ENCODE measurements at places on chromosomes 11 and 22.

DNA sequence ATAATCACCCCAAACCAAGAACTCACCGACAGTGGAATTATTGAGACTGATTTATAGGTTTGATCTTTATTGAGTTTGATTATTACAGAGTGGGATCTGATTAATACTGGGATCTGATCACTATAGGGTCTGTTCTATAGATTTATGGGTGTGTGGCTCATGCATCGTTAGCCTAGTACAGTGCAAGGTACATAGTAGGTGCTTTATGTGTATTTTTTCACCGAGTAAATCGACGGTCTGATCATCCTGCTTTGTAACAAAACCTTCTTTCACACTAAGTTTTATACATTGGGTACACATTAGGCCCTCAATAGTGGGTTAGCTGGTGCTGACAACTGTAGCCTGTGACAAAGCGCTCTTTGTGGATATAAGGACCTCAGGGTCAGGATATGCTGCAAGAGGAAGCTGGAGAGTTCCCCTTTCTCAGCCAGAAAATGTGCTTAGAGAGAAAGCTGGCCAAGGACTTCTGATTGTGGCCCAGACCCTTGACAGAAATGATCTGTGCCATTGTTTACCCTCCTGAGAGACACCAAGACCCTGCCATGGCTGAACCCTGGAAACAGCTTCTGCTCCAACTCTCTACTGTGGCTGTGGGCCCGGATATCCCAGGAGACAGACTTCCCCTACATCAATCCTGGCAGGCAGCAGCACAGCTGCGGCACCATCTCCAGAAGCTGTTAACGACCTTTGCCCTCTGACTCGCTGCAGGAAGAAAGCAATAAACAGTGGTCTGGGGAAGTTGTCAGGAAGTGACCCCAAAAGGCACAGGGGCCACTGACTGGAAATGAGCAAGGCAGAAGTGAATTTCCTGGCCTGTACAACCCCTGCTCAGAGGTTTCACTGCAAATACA lies 16.1 kb upstream of the TPP1 start:
- no peak for DNase-seq

DNA sequence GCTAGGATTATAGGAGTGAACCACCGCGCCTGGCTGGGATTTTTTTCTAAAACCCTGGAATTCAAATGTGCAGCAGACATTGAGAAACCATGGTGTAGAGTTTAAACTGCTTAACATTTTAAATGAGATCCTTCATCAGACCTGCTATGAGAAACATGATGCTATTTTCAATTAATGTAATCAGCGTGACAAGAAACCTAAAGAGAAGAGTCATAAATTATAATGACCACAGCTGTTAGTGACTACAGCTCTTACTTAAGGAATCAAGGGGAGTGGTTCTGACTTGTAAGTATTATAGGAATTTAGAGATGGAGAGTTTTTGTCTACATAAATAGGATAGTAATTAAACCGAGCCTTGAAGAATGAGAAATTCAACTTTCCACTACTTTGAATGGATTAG lies 170.6 kb downstream of the BARX2 start:
- no peak for DNase-seq

DNA sequence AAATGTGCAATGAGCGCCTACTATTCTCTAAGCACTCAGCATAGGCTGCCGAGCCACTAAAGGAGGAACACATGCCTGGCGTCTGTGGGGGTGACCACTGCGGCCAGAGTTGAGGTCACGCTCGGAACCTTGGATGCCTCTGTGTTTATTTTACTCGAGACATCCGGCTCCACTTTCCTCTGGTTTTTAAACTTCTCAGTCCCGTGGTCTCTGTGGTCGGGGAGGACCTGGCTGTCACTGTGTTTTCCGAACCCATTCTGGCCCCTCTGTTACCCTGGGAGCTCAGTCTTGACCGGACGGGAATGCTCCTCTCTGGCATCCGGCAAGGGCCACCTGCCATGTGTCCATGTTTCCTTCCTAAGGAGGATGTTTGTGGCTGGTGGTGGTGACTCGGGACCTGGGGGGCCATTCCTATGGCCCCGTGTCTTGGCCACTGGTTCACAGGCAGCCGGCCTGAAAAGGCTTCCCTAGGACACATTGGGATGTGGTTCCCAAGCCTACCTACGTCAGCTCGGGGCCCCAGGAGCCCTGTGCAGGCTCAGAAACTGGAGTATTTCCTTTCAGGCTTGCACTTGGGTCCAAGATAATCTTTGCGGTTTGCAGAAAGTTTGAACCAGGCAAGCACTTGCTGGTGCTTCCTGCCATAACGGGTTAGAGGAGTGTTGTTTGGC lies 46.7 kb upstream of the PARVG start:
- no peak for DNase-seq

DNA sequence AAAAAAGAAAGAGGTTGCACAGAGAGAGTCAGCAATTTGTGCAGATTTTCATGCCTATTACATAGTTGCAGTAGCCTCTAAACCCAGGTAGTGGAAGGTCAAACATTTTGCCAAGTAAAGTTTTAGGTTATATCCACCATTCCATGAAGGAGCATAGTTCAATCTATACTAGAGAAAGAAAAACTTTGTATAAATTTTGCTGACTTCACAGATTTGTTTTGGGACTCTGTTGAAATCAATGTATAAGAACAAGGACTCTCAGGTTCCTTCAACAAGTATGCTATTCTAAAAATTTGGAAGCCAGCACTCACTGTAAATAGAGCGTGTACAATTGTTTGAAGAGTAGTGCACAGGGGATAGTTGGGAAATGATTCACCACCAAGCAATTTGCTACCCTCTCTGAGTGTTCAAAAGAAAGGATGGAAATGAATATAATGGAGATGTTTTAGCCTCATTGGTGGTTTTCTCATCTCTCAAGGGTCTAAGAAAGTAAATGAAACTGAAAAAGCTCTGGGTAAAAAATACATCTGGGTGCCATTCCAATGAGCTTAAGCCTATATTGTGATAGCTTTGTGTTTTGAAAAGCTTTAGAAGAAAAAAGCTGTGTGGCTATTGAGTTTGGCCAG lies 508.4 kb upstream of the LUZP2 start:
- DNase-seq: no peak

DNA sequence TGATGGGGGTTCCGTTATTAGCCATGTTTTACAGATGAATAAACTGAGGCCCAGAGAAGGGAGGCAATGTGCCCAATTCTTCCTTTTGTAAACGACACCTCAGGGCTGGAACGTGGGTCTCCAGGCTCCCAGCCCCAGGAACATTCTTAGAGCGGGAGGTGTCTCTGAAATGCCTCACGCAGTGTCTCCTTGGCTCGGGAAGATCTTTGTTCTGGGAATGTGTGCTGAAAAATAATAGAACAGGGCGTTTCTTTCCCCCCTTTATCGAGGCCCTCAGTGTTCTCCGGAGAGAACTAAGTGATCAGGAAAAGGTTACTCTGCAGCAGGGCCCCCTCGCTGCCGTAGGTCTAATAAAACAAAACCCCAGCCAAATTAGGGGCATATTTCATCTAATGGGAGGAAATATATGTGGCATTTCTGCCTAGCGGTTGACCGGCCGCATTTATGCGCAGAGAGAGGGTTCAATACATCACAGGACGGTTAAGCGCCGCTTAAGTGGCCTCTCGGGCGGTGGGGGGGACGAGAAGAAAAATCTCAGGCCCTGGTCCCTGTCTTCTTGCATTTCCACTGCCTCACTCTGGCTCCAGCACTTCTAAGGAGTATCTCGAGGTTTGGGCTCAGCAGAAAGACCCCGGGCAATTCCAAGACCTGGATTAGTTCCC lies 564.3 kb downstream of the MN1 start:
- DNase-seq: no peak

DNA sequence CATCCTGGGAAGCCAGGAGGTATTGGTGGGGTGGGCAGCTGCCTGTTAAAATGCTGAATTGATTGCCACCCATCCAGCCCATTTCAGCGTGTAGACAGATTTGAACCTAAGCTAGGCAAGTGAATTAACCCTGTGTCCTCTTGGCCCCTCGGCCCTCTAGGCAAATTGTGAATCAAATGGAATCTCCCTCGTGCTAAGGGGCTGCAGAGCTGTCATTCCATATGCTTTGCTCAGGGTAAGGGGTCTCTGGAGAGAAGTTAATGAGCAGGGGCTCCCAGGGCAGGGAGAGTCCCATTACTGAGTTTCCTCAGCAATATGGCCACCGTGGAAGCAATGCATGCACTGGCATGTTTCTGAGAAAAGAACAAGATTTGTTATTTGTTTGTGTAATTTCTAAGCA lies 117.7 kb upstream of the RCN1 start:
- DNase-seq: no peak

GRCh38 chr11:132944569-132944944 lies 587.7 kb downstream of the OPCML start:
- no peak for DNase-seq

DNA sequence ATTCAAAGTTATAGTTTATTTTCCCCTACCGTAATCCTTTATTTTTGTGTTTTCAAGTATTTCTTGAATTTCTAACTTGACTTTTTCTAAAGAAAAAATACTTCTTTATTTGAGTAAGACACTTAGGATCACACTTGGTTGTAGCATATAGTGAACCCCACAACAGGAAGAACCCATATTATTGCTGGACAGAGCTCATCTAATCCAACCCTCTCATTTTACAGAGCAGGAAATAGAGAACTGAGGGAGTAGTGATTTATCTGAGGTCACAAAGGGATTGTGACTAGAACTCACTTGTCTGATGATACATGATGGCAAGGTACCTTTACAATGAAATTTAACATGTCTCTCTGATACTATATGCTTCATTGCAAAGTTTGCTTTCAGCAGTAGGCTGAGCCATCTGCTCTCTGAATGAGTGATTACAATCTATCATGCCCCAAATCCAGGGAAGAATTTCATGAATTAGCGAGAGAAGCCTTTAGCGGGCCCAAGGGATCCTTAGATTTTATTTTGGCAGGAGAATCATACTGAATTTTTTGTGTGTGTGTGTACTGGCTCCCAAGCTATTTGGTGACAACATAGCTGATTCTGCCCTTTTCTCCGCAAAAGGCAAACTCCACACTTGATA lies 9.8 kb downstream of the SLC17A6 start:
- DNase-seq: no peak

DNA sequence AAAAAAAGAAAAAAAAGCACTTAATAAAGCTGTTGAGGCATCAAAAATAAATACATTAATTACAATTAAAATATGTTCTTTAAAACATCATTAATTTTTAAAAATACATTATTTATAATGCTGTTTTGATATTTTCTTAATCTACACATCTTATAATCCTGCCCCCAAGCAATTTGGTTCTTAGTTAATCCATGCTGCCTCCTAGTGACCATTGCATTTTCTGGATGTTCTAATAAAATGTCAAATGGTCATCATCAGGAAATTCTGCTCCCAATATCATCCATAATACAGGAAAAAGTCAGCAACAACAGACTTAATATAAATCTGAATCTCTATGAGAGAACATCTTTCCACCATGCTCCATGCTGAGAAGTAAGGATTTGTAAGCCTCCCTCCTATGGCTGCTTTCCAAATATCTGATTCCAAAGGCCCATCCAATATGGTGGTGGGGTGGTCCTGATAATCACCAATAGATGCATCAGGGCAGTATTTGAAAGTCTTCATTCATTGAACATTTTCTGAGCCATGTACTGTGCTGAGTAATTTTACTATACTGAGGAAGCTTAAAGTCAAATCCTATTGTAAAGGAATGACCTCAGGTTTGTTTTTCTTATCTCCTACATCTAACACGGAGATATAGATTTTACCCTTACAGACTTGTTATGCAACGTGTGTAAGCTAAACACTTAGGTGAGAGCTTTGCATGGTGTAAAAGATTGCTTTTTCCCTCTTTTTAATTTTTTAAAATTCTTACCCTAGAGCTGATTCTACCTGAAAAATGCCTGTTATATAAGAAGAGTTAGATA lies 124.7 kb upstream of the BMAL1 start:
- DNase-seq: no peak

DNA sequence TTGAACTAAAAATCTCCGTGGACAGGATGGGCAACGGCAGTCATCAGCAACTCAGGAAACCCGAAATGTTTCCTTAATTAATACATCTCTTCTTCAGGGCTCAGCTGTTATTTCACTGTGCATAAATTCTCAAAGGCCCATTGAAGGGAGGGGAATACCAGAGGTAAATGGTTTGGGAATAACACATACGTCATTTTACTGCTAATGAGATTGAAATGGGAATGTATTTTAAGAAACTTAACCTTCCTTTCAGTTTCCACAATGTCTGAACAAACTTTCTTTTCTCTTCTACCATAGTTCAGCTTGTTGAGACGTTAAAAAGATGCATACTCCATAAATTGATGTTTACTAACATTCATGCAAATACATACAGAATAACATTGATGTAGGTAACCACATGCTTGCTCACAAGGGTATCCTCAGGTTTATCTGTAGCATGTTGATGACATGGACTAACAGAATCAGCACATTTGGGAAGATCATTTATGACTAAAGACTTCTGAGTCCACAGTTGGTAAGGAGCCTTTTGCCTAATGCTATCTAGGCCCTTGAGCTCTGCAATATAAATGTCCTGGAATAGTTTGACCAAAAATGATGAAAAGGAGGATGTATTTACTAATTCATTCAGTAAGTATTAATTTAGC lies 7.7 kb upstream of the PRRG4 start:
- DNase-seq: no peak

DNA sequence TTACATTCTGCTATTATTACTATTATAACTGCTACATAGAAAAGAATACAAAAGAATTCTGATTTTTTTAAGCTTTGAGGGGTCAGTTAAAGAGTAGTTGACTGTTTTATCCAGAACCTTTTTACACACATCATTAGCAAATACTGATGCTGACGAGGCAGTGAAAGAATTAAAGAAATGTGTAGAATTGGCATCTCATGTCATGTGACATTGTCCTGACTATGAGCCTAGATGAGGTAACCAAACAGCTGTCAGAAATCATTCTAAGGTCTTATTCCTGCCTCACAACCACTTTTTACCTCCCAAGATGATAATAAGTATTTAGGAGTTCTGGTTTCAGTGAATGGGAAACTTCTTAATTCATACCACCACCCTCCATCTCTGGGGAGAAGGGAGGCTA lies 121.0 kb downstream of the SLC1A2 start:
- no peak for DNase-seq

DNA sequence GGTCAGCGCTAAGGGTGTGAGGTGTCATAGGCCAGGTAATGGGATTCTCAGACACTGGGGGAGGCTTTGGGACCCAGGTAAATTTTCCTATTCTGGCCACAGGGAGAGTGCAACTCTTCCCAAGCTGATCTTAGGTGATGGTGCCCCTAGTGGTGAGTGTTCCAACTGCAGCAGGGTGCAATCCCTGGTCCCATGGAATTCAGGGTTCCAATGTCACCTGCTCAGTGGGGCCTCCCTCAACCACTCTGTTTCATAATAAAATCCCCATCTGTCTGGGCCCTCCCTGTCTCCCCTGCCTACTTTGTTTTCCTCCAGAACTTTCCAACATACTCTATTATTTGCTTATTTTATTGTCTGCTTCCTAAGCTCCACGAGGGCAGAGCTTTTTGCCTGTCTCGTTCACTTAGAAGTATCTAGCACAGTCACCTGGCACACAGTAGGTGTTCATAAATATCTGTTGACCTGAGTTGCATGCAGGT lies 2.9 kb upstream of the SGSM1 start:
- peak; percentile 57 for DNase-seq

- DNase-seq: no peak
These were observed 69.1 kb downstream of the FCHSD2 start for GRCh38 chr11:73072935-73073481.

Data from stimulated activated CD4-positive, alpha-beta T cell treated with anti-CD3 and anti-CD28 coated beads, Interleukin-2, amount 100 ng/mL, for 48 hours (primary cell).